Urinary bladder (tissue), 4 donors: ENCODE measurements at places on chromosomes 3 and 15. TPM values are rescaled to one million over a fixed set of nuclear protein-coding genes. Genes with fewer than 3 reads are reported as not detected.

ATP10A gene
- polyA plus RNA-seq: 5.0 TPM

GRCh38 chr3:138433892-138434275, 532 bp upstream of the ESYT3 start:
- DNase-seq: no peak

- no peak for DNase-seq
These were observed 18.2 kb downstream of the ABTB1 start for GRCh38 chr3:127690823-127691452.

DNA sequence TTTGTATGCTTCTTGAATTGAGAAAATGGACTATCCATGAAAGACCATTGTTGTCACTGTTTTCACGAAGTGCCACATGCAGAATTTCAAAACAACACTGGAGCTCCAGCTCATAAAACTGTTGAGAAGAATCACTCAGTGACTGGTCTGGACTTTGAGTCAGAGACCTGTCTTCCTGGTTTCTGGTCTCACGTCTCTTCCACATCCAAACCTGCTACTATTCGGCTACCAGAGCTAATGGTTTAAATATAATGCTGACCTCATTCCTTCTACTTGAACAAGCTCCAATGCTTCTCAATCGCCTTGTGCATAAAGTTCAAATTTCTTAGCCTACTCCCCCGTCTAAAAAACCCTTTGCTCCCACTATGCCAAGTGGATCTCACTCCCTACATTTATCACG, 227.9 kb upstream of the NR2F2 start:
- DNase-seq: no peak

ESYT3 gene
- polyA plus RNA-seq: 2.4 TPM

DNA sequence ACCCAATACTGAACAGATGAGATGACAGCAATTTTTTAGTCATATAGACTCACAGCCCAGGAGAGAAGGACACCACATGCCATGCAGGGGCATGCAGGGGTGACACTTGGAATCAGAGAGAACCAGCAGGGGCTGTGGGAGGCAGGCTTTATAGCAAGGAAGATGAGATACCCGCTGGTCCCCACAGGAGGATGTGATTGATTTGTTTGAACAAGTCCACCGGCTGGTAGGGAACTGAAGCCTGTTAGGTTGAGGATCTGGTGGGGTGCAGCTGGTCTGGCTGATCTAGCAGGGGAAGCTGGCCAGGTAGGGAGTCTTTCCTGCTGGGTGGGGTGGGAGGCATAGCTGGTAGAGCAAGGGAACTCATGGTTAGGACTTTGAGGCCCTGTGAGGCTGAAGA, 18.0 kb upstream of the ACAN start:
- DNase-seq: no peak

GRCh38 chr3:145692751-145693150, 468.2 kb downstream of the PLOD2 start:
- no peak for DNase-seq

DNA sequence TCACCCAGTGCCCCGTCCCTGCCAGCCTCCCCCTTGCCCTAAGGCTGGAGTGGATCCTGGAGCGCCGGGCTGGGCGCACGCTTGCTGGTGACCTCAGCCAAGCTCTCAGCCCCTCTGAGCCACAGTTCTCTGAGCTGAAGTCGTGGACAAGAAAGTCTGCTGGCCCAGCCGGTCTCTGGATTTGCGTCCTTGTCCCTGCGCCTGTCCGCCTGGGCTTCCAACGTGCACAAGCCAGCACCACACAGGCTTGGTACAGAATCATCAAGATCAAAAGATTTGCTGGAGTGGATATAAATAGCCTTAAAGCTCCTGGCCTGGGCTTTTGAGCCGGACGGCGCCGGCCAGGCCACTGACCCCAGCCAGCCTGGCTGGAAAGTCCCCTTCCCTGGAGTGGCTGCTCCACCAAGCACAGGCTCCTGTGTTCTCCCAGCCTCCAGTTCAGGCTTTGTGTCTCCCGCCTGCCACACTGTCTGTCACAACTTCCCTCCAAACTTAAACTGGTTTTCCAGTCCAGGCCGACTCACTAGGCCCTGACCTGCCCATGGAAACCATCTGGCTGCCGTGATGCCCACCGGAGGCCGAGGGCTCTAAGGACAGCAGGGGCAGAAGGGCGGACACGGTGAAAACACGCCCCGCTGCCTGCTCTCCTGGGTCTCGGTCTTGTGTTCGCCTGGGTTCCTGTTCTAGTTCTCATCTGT, 156.2 kb downstream of the NUP210 start:
- DNase-seq: no peak

GRCh38 chr15:94199725-94200124, 31.6 kb upstream of the MCTP2 start:
- no peak for DNase-seq

- DNase-seq: no peak
These were observed 452.5 kb upstream of the THRB start for GRCh38 chr3:24947103-24947502.

DNA sequence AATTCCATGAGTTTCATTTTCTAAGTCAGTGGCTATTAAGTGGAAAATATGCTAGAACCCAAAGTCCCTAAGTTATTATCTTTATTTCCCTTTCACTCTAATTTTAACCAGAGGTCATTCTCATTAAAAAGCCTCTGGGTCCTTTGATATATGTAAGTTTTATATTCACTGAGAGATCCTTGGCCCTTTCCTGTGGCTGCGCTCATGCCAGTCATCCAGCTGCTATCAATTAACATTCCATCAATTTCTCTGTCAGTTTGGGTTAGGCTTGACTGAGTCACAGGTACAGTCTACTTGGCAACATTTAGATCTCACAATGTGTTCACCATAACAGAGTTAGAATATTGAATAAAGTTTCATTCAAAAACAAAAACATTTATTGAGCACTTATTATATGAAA, 58.0 kb upstream of the FBN1 start:
- no peak for DNase-seq

GRCh38 chr3:132180337-132180791, 136.8 kb upstream of the ACP3 start:
- peak; percentile 79 for DNase-seq

GRCh38 chr3:170725285-170725731, 139.4 kb upstream of the SLC7A14 start:
- no peak for DNase-seq

CCR3 gene
- polyA plus RNA-seq: not detected

HRG gene
- polyA plus RNA-seq: 0.46 TPM

- DNase-seq: no peak
These were observed 42.3 kb downstream of the KCNH8 start for GRCh38 chr3:19190602-19191001.

DNA sequence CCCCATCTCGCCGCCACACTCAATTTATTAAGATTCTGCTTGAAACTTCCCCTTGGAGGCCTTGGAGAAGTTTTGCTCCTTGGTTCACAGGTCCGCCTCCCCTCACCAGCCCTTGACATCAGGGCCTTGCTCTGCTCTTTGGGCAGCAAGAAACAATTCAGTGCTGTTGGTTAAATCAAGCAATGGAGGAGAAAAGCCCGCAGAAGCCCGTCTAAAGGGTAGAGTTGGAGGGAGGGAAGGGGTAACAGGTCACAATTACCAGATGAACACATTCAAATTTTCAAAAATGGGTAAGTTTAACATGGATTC, 429 bp downstream of the PARP9 start:
- no peak for DNase-seq

NXPE3 gene
- 12.3 TPM for polyA plus RNA-seq

GABRR3 gene
- polyA plus RNA-seq: 0.01 TPM

DNA sequence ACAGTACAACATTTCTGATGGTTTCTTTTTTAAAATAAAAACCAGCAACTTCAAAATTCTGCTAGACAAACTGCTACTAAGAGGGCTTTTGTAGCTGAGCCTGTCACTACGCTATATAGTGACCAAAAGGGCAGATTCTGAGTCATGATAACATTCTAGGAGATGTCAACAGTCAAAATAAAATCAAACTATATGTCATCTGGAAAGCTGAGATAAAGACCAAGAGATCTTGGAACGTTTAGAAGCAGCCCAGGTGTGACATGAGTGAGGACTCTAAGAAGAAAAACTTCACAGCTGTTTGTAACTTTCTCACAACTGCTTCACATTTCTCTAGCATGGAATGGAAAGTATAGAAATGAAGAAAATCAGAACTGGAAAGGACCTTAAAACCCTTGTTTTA, 84.6 kb downstream of the FILIP1L start:
- DNase-seq: no peak

DNA sequence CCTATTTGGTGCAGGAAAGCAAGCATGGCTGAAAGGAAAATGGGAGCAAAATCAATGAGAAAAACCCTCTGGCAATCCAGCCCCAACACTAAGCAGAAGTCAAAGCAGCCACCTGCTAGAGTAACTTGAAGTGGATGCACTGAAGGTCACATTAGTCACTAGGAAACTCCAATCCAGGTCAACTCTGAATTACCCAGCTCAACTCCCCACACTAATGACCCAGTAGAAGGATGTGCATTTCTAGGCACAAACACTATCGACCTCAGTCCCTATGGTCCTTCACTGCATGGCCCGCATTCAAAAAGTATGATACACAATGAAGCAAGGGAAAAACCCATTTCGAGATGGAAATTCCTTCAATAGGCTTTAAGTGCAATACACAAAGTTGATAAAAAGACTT, 80.6 kb downstream of the RAD18 start:
- DNase-seq: no peak

DNA sequence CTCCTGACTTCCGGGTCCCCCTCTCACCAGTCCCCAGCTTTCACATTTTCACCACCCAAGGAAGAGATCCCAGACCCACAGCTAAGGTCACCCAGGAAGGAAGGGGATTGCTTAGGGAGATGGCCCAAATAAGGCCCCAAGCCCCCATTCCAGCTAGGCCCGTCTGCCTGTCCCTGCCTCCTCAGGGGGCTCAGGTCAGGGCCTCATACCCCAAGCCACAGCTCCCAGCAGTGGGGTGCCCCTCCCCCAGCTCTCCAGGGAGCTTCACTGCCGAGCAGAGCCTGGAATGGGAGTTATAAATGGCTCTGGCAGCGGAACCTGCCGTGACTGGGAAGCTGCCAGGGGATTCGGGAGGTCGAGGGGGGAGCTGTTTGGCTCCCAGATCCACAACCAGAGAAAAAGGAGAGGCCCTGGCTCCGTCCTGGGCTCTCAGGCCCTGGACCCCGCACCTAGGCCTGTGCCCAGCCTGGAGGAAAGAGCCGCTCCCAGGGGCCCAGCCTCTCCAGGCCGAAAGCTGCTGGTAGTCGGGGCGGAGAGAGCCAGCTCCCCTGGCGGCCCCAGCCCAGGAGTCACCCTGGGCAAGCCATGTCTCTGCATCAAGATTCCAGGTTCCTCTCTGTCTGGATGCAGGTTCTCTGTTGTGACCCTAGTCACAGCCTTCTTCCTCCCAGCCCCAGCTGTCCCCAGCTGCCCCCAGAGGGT, 550 bp downstream of the CCDC9B start:
- no peak for DNase-seq

GRCh38 chr15:86879250-86880229, 799.9 kb downstream of the AGBL1 start:
- DNase-seq: no peak

- no peak for DNase-seq
These were observed 10.1 kb upstream of the CCDC80 start for GRCh38 chr3:112651071-112651470.

KNL1 gene
- 0.35 TPM for polyA plus RNA-seq

GRCh38 chr15:88390164-88390901, 76.9 kb downstream of the MRPL46 start:
- no peak for DNase-seq

- DNase-seq: no peak
These were observed 16.1 kb downstream of the SH2D7 start for GRCh38 chr15:78108300-78109084.

GRCh38 chr3:188262913-188263683, 109.1 kb downstream of the LPP start:
- DNase-seq: no peak
